ENCODE measurements at places on chromosomes 6 and 20. TPM values are rescaled to one million over a fixed set of nuclear protein-coding genes. Genes with fewer than 3 reads are reported as not detected.

GRCh38 chr6:28383235-28384142 lies 16.1 kb downstream of the ZSCAN12 start:
- peak; percentile 91 for DNase-seq

Gene TSPO2
- total RNA-seq = not detected

Gene SHLD1
- total RNA-seq = 3.1 TPM

Gene FAM162B
- total RNA-seq = not detected

Gene INSM1
- total RNA-seq = not detected

- peak; percentile 71 for DNase-seq
These were observed 34.0 kb downstream of the RSPO4 start for GRCh38 chr20:967796-968742.

GRCh38 chr6:34964564-34964963 lies 75.5 kb downstream of the ANKS1A start:
- DNase-seq = no peak
